M059J (cell line): ENCODE measurements at places on chromosomes 12 and 14.
A peak's percentile ranks its signal among the peaks of the same experiment; 100 is the strongest.

- DNase-seq: no peak
Observed at GRCh38 chr14:104066719-104067295, 18.7 kb upstream of the ASPG start.

DNA sequence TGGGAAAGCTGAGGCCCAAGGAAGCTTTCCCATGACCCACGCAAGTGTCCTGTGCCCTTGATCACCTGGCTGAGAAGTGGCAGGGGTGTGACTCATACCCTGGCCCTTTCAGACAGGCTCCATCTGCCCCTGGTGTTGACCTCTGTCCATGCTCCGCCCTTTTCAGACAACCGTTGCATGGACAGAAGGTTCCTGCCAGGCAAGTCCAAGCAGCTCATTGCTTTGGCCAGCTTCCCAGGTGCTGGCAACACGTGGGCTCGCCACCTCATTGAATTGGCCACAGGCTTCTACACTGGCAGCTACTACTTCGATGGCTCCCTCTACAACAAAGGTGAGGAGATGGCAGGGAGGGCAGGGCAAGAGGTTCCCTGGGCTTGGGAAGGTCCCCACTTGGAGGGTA is 103.5 kb downstream of the WSCD2 start:
- peak; percentile 44 for DNase-seq

GRCh38 chr12:107402041-107403022 is 283.3 kb upstream of the PWP1 start:
- DNase-seq: peak; percentile 76

DNA sequence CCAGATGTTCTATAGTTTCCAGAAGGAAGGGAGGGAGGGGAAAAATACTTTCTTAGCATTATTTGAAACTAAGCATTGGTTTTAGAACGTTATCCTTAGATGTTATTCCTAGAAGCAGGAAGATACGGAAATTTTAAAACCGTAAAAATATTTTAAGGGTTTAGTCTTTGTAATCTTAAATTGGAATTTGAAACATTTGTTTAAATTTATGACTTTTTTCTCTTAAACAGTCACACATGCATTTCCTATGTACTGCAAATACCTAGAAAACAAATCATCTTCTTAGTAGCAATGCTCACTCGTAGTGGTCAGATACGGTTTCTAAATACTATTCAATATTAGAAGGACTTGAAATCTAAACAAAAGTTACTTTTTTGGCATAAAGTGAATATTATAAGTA is 282.0 kb downstream of the ERC1 start:
- no peak for DNase-seq

GRCh38 chr12:42766754-42767153 is 177.2 kb upstream of the PRICKLE1 start:
- no peak for DNase-seq

DNA sequence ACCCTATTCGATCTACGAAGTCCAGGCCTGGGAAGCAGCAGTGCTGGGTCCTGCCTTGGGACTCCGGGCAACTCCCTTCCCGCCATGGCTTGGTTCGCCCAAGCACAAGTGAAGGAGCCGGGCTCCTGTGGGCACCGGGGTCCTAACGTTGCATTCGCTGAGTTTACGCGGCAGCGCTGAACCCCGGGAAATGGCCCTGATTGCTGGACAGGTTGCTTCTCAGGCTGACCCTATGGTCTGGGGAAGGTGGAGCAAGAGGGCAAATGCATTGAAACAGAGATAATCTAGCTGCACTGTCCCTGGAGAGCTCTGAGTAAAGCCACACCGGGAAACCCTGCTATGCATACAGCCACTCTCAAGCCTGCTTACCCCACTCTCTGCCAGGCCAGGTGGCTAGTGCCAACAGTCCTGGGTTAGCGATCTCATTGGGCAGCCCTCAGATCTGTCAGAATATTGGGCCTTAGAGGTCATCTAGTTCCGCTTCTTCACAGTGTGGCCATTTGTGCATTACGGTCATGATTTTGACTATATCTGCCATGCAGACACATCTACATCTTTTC is 11.3 kb downstream of the SYNE3 start:
- no peak for DNase-seq

DNA sequence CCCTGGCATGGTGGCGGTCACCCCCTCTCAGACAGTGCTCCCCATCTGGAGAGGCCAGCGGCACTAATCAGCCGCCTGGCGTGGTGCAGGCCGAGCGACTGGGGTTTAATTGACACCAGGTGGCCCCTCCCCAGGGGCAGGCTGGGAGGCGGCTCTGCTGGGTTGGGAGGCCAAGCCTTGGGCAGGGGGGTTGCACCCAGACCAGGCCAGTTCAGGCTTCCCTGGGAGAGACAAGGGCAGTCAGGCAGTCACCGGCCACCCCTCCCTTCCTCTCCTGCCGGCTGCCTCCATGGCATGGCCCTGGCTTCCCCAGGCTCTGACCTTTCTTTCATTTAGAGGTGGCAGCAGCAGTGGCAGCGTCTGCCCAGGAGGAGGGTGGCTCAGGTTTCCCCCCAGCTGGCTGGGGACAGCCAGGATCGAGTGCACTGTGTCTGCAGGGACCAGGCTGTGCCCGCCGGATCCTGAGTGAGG is 78.1 kb upstream of the NOS1 start:
- DNase-seq: no peak

- DNase-seq: peak; percentile 54
Observed at GRCh38 chr12:124709722-124710687, 142.6 kb upstream of the NCOR2 start.

DNA sequence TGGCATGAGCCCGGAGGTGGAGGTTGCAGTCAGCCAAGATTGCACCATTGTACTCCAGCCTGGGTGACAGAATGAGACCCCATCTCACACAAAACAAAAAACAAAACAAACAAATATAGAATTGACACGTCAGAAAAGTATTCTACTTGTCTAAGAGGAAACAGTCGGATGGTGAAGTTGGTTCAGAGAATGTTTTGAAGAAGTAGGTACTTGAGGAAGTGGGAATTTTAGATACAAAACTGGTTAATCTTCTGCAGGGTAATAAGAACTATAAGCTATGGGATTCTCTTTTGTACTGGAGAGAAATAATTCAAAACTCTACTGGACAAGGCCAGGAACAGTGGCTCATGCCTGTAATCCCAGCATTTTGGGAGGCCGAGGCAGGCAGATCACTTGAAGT is 14.6 kb upstream of the TCTN1 start:
- DNase-seq: no peak

GRCh38 chr14:65223636-65224035 is 121.3 kb upstream of the MAX start:
- no peak for DNase-seq

DNA sequence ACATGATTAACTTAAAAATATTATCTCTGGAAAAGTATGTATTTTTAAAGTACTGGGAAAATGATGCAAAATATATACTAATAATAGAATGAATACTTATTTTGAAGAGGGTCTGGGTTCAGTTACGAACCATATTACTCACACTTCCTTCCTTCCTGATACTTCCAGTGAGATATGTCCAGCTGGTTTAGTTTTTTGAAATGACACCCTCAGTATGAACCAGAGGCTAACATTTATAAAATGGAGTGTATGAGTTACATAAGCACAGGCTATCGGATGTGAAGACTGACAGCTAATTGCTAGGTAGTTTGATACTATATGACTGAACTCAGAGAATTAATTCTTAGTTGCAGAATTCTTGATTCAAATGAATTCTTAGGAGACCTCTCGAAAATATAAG is 122.9 kb downstream of the OTOGL start:
- no peak for DNase-seq

DNA sequence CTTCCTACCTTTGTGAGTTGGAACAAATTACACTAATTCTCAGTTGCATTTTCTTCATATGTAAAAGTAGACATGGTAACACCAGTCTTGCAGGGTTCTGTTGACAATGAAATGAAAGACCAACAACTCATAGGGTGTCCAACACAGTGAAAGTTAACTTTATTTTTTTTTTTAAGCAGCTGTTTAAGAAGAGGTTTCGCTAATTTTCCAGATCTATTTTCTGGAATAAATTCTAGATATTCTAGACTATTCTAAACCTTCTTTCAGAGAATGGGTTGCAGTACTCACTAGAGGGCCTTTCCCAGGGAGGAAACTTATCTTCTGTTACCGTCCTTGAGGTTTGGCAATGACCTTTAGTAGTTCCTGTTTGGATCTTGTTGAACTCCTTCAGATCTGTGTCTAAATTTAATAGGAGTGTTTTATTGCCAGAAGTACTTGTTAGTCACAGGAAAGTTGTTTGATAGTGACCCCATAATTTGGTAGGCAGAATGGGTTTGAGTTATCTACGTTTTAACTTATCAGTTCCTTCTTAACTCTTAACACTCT is 2.8 kb upstream of the ART4 start:
- DNase-seq: peak; percentile 73

DNA sequence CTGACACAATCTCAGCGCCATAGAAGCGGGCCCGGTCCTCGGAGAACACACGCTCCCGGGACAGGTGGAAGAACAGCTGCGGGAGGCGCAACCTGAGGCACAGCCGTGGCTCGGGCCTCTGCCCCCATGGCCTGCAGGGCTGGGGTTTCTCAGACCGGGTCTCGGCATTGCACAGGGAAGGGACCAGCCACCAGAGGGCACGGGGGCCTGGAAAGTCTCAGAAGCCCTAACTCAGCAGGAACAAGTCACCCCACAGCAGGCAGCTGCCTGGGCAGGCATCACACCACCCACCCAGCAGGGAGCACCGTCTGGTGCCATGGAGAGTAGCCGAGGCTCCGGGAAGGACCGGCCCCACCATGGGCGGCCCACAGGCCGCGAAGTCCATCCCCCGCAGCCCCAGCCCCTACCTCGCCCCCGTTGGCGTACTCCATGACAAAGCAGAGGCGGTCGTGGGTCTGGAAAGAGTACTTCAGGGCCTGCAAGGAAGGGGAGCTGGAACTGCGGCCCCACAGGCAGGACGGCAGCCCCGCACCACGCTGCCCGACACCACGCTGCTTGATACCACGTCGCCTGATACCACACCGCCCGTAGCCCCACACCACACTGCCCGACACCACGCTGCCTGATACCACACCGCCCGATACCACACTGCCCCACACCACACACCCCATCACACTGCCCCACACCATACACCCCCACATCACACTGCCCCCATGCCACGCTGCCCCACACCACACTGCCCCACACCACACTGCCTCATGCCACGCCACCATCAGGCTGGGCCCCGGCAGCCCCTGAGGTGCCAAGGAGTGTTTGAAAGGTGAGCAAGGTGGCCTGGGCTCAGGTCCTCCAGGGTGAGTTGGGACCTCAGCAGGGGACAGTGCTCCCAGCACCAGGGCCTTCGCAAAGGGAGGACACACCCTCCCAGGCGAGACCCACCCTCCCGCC is 20.8 kb downstream of the SIVA1 start:
- DNase-seq: no peak

DNA sequence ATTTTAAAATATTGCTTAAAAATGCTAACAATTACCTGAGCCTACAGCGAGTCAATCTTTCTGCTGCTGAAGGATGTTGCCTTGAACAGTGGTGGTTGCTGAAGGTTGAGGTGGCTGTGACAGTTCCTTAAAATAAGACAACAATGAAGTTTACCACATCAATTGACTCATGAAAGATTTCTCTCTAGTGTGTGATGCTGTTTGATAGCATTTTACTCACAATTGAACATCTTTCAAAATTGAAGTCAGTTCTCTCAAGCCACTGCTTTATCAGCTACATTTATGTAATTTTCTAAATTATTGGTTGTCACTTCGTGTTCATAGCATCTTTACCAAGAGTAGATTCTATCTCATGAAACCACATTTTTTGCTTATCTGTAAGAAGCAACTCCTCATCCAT is 20.3 kb downstream of the CMAS start:
- DNase-seq: no peak

- peak; percentile 87 for DNase-seq
Observed at GRCh38 chr12:75759842-75760572, 248.6 kb upstream of the KRR1 start.

GRCh38 chr14:38824706-38825105 is 278.3 kb downstream of the SEC23A start:
- peak; percentile 36 for DNase-seq

DNA sequence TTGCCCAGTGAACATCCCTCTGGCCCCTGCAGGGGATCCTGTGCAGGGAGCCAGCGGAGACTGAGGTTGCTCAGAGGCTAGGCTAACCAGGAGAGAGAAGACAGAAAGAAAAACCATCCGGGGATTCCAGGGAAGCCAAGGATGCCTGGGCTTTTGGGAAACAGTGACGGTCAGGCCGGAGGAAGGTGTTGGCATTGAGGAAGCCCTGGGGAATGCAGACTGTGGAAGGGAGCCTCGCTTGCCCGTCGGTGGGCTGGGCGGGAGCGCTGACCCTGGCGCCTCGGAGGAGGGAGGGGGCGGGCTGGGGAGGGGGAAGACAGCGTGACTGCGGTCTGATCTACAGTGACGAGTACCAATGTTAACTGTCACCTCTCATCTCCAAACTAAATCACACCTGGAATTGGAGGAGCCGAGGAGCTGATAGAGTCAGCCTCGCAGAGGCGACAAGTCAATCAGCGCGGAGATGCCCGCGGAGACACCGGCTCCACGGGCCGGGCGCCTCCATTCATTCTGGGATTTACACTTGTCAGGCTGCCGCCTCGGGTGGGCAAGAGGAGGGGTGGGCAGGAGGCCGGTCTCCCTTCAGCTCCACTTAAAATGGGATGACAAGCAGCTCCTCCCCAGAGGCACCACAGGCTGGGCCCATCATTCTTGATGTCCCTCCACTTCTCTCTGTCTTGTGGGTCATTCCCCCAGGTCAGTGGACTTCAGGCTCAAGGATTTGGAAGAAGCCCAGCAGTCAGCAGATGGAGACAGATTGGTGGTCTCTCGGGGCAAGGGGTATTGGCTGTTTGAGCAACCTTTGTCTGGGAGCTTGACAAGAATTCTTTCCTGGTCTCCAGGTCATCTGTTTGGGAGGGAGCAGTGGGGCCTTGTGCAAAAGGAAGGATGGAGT is 20.4 kb upstream of the GPATCH2L start:
- DNase-seq: no peak

DNA sequence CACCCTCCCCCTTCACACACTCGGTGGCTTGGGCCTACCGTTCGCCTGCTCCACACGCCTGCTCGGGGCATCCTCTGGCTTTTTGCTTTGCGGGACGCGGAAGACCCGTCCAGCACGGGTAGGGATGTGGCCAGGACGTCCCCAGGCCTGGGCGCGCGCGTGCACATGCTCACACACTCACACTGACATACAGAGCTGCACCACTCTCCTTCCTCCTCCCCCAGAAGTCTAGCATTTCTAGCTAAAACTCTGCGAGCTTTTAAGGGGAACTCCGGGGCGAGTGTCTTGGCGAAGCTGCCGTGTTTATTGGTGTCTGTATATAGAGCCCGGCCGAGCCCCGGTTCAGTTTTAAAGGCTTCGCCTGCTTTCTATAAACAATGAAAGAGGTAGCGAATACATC is 5.0 kb downstream of the TBX5 start:
- no peak for DNase-seq

DNA sequence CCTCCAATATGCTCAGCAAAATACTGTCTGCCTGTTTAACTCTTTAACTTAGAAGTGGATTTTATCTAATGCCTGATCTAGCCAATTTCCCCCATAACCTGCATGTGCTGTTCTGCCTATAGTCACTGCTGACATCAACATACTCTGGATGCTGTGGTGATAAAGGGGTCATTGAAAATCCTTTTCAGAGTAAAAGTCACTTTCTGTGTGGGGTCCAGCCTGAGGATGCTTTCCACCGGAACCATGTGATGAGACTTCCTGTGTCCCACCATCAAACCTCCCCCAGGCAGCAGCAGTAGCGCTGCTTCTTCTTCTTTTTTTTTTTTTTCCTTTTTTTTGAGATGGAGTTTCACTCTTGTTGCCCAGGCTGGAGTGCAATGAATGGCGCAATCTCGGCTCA is 607.0 kb downstream of the BCL11B start:
- DNase-seq: no peak
